Fibroblast of lung (primary cell): ENCODE measurements at places on chromosomes 7 and 10.

- DNase-seq: no peak
Observed at GRCh38 chr10:44925224-44925623, 14.1 kb downstream of the TMEM72 start.

GRCh38 chr7:5777932-5778331 is 3.5 kb downstream of the RNF216 start:
- DNase-seq: no peak

- DNase-seq: no peak
Observed at GRCh38 chr10:127880557-127880956, 12.2 kb downstream of the CLRN3 start.

GRCh38 chr7:106609416-106609815 is 51.5 kb downstream of the CCDC71L start:
- peak; percentile 69 for DNase-seq

DNA sequence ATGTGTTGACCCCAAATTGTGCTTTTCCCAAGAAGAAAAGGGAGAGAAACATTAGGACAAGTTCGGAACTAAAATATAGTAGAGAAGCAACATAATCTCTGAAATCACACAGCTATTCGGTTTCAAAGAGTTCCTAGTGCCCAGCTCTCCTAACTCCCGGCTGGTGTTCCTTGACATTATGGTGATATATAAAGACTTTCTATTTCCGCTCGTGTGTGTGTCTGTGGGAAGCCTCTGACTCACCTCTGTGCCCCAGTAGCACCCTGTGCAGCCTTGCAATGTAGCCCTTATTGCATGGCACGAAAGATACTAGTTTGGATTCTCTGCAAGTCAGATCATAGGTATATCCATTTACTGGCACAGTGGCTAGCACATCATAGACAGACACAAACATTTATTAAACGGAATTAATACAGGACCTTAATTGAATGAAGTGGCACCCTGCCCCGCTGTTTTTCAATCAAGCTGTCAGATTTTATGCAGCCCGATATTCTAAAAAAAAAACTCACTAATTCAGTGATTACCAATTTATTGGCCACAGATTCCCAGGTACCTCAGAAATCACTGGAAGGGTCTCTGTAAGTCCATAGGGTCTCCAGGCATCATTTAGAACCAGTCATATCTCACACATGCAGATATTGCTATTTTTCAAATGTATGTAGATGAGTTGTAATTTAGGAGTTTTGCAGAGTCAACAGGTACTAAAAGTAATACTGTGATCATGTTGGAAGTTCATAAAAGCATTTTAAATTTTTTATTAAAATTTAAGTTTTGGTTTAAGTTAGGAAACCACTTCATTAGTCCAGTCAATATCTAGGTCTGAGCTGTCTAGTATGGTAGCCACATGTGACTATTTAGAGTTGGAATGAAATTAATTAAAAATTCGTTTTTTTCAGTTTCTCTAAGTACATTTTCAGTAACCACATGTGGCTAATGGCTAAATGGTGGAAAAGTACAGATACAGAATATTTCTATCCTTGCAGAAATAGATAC is 43.3 kb downstream of the SFTPD start:
- peak; percentile 9 for DNase-seq

- no peak for DNase-seq
Observed at GRCh38 chr7:43593010-43593409, 10.1 kb downstream of the STK17A start.

- DNase-seq: no peak
Observed at GRCh38 chr10:94010886-94011285, 17.2 kb downstream of the PLCE1 start.

GRCh38 chr10:97539523-97540200 is 32.9 kb upstream of the ANKRD2 start:
- peak; percentile 91 for DNase-seq

DNA sequence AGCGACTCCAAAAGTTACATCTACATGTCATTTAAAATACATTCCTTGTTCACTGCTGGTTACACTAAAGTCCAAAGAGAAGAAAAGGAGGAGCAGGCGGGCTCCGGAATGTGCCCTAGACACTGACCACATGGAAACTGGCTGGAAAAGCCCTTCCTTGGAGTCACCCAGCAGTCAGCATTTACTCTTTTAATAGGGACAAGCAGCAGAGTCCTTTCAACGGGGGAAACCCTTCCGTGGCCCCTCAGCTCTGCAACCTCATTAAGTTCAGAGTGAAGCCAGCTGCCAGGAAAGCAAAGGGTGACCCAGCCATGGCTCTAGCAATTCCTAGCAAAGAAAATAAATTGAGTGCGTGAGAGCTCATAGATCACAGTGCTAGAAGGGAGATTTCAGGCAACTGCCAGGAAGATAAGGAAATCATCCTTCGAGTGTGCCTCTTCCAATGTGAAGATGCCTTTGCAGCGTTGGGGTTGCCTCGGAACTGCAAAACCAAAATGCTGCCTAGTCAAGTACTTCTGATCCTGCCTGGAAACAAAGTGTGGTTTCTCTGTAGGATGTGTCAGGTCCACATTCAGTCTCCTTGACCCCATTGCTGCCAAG is 101.6 kb downstream of the SORBS1 start:
- no peak for DNase-seq

DNA sequence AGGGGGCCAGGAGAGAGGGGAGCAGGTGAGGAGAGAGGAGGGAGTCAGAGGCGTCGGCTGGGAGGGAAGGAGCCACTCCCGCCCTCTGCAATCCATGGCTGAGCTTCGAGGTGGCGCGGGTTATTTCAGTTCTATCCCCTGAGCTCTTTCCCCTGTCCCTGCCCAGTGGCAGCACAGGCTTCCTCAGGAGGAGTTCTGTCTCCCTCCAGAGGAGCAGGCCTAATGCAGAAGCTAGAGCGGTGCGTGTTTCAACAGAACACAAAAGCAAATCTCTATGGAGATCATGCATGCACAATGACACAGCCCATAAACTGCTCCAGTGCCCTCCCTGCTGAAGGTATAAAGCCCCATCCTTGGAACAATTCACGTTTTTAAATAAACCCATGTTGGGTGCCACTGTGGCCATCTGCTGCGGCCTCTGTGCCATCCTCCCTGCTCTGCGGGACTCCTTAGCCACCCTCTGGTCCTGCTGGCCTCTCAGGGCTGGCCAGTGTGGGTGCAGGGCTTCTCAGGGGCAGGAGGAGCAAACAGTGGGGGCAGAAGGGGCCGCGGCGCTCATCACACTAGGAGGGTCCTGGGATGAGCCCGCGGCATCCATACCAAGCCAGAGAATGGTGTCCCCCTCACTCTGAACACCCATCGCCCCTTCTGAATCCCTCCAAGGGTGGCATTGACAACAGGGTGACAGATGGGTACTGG is 192.6 kb upstream of the LYZL2 start:
- no peak for DNase-seq

- DNase-seq: no peak
Observed at GRCh38 chr10:52194191-52194590, 119.9 kb upstream of the DKK1 start.

DNA sequence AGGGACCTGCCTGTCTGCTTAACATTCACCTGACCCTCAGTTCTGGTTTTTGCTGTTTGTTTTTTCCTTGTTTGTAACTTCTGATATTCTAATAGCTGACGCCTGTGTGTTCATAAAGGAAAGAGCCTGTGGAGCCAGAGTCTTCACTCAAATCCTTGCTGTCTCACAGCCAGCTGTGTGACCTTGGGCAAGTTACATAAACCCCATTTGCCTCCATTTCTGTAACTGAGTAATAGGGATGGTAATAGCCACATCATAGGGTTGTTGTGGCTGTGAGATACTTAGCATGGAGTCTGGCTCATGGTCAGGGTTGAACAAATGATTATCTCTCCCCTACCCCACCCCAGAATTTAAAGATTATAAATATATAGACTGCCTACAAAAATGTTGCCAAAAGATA is 27.0 kb downstream of the WBP1L start:
- no peak for DNase-seq
